SHP77 (cell line): ENCODE measurements at places on chromosomes 1 and 21.

- no peak for DNase-seq
Observed at GRCh38 chr1:213250446-213250845, 199.4 kb downstream of the RPS6KC1 start.

- no peak for DNase-seq
Observed at GRCh38 chr1:78645723-78646122, 3.9 kb upstream of the IFI44 start.

DNA sequence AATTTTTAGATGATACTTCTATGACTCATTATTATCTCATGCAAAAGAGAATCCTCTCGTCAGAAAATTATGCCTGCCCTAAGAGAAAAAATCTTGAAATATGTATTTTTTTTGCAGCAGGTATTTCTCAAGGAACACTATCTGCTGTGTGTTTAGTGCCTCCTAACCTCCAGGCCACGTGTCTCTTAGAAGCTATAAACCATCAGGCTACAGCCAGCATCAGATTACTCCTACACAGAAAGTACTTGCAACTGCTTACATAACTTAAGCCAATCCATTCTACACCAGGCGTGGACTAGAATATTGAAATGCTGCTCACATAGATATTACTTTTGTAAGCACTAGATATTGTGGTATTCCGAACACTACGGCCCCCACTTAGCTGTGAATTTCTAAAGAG lies 933.4 kb downstream of the PLA2G4A start:
- no peak for DNase-seq

DNA sequence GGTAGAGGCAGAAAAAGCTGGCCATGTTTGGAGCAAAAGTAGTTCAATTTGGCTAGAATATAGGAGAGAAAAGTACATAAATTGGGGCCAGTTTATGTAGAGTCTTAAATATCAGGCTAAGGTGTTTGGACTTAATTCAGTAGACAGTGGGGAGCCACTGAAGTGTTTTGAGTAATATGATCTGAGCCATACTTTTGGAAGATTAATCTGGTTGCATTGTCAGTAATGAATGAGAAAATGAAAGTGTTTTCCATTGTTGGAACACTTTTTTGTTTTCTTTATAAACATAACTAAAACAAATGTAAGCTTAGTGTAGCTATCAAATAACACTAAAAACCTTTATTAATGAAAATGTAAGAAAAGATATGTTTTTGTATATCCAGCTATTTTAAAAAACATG lies 42.1 kb downstream of the POU2F1 start:
- no peak for DNase-seq

DNA sequence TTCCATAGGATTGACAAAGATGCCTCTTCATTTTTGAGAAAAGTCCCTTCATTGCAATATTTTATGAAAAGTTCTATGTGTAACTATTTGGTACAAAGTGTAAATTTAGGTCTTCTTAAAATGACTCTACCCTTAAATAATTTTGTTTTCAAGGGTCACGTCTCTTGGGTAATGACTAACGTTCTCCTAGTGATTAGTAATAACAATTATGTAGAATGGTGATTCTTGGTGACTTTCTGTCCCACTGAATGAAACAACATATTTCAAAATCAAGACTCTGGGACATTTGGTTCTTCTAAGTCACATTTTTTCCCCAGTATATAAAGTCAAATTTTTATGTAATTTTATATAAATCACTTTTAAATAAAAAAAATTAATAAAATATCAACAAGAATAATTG lies 277.5 kb upstream of the ADAMTS5 start:
- no peak for DNase-seq

DNA sequence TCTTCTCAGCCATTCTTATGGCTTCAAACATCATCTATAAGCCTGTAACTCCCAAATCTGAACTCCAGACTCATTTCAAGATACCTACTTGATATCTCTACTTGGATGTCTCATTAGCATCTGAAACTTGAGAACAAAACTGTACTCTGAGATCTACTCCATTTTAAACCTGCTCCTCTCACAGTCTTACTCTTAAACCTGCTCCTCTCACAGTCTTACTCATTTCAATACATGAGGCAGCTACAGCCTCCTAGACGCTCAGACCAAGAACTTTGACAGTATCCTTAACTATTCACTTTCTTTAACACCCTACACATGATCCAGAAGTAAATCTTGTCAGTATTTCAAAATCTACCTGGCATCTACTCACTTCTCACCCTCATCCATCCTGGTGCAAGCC lies 54.3 kb downstream of the NBPF6 start:
- DNase-seq: no peak
